ENCODE measurements at places on chromosomes 12 and 14.

- no peak for DNase-seq
Observed at GRCh38 chr14:65065719-65066118, 36.6 kb downstream of the MAX start.

DNA sequence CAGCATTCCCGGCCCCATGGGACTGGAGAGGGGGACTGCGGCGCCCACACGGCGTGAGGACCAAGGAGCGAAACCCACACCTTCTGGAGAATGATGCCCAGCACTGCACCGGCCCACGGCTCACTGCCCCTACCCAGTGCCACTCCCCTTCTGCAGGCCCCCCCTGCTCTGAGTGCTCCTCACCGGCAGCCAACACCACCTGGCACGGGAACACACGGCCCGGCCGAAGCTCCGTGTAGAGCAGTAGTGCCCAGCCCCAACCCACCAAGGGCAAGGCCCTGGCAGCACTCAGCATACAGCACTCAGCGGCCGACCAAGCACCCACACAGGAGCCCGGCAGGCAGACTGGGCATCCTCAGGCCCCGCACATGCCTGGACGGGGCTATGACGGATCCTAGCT is 13.4 kb downstream of the BTBD6 start:
- no peak for DNase-seq

GRCh38 chr14:99201351-99202073 is 70.5 kb downstream of the BCL11B start:
- peak; percentile 60 for DNase-seq

DNA sequence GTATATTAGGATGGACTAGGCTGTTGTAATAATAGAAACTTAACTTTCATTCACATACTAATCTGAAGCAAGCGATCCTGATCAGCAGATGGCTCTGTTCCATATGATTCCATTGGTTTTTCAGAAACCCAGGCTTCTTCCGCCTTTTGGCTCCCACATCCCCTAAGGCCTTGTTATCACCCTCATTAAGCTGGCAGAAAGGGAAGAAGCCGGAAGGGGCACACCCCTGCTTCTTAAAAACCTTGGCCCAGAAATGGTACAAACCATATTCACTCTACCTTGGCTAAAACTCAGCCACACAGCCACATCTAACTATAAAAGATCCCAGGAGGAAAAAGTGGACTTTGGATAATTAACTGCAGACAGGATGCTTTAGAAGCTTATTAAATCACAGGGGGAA is 329.2 kb downstream of the PCNX1 start:
- no peak for DNase-seq

- DNase-seq, result no peak
Observed at GRCh38 chr12:31368666-31369361, 42.9 kb upstream of the SINHCAF start.

DNA sequence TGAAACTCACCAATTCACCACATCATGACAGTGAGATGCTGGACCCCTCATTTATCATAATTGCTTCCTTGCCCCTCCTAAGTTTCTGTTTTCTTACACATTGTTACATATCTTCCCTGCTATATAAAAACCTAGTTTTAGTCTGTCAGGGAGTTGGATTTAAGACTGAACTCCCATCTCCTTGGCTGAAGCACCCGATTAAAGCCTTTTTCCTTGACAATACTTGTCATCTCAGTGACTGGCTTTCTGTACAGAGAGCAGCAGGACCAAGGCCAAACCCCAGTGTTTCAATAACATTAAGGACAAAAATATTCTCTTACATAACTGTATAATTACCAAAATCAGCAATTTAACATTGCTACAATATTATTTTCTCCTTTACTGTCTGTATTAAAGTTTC is 928.4 kb downstream of the TMTC2 start:
- no peak for DNase-seq

- no peak for DNase-seq
Observed at GRCh38 chr14:24609655-24610344, at the start of gene GZMH. Gene GZMH, minus strand, starts transcription at chr14:24609685. Its CDS starts 72 bp downstream, at chr14:24609613.

DNA sequence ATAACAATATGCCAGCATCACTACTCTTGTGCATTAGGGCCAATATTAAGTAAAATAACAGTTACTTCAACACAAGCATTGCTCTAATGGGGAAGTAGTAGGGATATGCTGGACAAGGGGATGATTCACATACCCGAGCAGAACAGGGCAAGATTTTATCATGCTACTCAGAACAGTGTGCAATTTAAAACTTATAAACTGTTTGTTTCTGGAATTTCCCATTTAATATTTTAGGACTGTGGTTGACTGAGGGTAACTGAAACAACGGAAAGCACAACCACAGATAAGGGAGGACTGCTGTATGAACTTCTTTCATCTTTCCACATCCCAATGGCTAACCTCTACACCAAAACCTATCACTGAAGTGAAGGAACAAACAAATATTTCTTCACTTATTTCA is 36.8 kb downstream of the SARNP start:
- no peak for DNase-seq

Data from naive thymus-derived CD8-positive, alpha-beta T cell (primary cell).